ENCODE measurements at places on chromosomes 12 and 14.

DNA sequence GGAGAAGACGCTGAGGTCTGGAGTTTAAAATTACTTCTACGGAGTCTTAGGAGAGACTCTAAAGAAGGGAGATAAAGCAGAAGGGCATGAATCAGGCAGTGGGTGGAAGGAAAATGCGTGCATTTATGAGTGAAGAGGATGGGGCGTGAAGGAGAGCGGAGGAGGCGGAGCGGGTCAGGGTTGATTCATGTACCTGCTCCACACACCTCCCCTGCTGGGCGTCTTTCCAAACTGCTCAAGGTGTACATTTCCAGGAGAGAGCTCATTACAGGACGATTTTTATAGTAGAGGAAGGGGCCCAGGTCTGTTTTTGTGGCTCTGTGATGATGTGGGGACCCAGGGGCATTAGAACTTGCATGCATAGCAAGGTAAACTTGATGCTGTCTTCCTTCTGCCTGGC, 65.0 kb upstream of the ASPG start:
- no peak for DNase-seq

DNA sequence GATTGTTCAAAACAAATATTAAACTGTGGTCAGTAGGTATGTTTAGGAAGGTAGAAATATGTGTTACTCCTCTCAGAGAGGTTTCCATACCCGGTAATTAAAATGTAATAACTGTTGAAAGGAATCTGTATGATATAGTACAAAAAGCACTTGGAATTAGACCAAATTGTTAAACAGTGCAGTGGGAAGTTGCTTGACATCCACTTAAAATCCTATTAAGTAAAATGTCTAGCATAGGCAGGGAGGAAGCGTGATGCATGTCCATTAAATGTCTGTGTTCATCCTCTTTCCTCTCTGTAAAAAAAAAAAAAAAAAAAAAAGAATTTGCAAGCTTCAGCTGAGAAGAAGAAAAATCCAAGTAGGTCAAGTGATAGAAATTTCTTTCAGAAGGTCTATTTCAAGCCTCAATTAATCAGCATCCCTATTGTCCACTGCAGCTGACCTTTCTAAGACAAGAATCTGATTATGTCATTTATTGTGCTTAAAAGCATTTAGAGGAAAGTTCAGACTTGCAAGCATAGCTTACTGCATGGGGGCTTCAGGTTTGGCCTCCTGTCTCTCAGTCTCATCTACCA, 265.6 kb upstream of the RGS6 start:
- DNase-seq: peak; percentile 74

GRCh38 chr14:101110729-101111619, 207.5 kb upstream of the RTL1 start:
- no peak for DNase-seq

DNA sequence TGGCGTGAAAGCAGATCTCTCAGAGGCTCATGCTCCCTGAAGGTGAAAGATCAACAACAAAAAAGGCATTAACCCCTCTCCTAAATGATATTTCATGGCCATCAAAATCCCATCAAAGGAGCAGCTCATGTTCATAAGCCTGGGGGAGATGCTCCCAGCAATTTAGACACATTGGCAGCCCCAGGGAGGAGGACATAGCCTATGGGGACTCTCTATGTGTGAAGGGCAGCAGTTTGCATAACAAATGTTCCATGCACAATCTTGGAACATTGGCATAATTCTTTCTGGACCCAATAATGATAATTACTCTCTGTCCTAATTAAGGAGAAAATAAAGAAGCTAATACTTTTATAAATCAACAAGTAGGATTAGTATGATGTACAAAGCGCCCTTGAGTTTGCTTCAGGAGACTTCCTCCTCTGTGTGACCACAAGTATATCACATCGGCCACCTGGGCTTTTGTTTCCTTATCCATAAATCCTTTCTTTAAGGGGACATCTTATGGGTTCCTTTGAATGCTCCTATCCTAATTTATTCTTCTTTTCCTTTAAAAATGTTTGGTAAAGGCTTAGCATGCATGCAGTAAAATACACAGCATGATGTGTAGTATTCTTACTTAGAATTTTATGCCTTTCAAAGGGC, 161.9 kb upstream of the PLEKHG7 start:
- no peak for DNase-seq

GRCh38 chr12:58189893-58190292, 248.5 kb downstream of the ATP23 start:
- no peak for DNase-seq

DNA sequence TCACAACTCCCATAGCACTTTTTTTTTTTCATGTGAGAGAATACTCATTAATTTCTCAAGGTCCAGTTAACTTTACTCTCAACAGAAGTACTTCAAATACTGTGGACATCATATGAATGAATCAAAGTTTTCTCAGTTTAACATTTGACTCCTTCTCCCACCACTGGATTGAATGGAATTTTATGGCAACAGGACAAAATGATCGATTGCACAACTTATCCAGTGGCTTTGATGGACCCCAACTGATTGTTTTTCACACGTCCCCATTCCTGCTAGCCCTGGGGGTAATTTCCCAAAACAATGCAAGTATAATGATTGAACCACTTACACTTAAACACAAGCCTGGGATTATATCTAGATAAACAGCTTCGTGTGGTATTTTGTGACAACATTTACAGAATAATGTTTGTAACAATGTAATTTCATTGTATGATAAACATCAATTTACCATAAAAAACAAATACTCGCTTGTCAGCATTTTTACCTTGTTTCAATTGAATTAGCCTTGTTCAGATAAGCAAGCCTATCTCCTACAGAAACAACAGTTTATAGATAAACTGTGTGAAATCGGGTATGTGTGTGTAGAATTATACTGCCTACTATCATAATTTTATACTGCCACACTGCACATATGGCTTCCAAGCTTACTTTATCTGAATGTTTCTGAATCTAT, 60.9 kb downstream of the SOX5 start:
- no peak for DNase-seq

DNA sequence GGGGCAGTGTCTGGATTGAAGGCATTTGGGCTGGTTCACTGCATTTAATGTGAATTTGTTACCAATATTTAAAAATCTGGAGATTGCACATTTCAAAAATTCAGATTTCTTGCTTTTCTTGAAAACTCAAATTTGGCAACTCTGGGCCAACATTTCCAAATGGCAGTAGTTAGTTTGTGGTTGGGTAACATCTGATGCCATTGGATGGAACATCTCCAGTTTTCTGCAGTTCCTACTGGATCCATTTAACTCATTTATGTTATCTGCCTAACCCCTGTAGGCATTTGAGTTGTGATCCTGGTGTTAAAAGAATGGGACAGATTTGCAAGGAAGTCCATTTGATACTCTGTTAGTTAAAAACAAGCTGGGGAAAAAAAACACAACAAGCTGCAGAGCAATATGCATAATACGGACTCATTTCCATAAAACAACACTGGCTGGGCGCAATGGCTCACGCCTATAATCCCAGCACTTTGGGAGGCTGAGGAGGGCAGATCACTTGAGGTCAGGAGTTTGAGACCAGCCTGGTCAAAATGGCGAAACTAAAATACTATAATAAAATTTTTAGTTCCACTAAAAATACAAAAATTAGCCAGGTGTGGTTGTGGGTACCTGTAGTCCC, 7.9 kb downstream of the EIF2B2 start:
- no peak for DNase-seq

GRCh38 chr12:90947869-90948268, 7.1 kb downstream of the CCER1 start:
- DNase-seq: no peak

- DNase-seq: no peak
These were observed 25.1 kb upstream of the BATF start for GRCh38 chr14:75497191-75497590.

- no peak for DNase-seq
These were observed 18.6 kb upstream of the SSPN start for GRCh38 chr12:26176725-26177124.

DNA sequence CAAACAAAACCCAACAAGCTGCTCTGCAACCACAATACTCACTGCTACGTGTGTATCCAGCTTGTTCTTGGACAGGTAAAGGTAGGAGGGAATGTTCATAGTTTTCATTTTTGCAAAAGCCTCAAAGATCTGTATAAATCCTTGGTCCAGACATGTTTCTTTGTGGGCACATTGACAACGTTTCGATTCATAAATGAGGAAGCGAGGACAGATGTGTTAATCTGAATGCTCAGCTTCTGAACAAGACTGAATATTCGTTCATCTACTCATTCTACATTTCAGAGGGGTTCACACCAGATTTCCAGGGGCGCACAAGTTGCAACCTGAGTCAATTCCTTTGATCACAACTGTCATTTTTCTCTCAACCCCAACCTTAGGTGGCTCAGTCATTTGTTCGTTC, 134.4 kb downstream of the LLPH start:
- no peak for DNase-seq

DNA sequence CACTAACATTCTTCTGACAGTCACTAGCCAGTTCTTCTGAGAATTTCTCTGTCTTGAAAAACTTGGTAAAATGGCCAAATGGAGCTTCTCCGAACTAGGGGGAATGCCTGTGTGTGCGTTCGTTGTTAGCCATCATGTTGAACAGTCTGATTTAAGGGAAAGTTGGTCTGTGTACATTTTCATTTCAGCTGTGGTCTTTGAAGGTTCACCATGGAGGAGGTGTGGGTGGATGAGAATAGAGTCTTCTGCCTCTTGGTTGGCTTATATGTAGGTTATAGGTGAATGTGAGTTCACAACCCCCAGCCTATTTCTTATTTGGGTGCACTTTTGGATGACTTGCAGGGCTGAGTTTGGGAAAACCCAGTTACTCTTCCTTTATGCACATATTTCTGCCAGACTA, 12.9 kb downstream of the ETV6 start:
- DNase-seq: no peak

- DNase-seq: no peak
These were observed 61.9 kb downstream of the CCDC92 start for GRCh38 chr12:123910761-123911193.

DNA sequence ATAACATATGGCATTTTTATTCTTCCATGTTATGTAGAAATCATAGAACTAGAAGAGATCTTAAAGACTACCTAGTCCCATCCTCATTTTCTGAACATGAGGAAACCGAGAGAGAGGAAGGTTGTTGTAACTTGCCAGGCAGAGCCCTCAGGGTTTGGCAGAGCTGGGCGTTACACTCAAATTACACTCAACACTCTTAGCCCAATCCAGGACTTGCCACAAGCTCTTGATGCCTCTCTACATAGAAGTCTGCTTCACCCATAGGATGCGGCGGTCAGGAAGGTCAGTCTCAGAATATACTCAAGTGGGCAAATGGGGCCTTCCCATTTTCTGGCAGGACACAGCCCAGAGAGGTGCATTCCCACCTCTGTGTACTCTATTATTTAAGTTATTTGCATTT, 208.1 kb downstream of the ZFP36L1 start:
- DNase-seq: no peak

DNA sequence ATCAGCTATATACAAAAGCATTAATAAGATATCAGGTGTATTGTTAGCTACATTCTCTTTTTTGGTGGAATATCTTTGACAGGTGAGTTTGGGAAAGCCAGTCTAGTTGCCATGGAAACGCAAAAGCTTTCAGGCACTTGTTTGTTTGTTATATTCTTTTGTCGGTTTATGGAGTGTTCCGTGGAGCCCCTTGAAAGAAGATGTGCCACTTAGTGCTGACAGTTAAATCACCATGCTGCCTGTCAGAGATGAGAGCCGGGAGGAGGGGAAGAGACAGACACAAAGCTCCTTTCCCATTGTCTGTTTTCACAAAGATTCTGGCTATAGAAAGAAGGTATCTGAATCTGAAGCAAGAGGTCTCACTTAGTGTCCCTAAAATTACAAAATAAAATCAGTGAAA, 170.8 kb downstream of the SNAPC1 start:
- no peak for DNase-seq

GRCh38 chr14:78316052-78316451, 145.9 kb downstream of the NRXN3 start:
- DNase-seq: no peak

GRCh38 chr12:3230758-3231375, 153.7 kb downstream of the TSPAN9 start:
- no peak for DNase-seq

DNA sequence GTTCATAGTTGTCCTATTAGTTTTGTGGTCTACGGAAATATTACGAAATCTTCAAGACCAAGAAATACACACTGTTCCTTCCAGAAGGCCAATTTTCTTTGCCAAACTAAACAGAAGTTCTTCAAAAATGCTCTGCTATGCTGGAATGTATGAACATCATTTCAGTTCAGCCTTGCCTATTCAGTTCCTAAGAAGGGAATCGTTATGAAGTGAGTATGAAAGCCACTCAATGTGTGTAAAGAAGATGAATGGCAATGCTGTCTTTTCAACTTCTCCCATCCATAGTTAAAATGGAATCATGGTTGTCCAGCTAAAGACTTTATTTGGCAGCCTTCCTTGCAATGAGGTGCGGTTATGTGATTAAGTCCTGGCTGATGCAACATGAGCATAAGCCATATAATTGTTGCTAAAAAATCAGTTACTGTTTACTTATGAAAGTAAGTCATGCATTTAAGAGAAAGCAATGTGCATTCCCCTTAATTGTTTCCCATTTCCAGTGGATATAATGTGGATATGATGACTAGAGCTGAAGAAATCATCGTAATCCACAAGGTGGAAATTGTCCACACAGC, 73.8 kb upstream of the PTPRR start:
- DNase-seq: peak; percentile 93

DNA sequence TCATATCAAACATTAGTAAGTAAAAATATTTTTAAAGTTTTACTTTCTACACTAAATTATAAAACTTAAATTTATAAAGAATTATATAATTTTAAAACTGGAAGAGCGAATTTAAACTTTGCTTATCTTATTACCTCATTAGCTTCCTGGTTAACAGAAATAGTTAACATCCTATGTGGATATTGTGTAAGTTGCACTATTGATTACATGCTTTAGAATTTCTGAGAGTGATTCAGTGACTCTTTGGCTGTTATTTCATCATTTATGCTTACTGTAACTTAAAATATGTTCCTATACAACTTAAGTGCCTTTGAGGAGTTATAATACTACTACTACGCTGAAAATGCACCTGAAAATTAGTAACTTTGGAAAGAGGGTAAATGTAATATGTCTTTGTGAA, 101.4 kb downstream of the FOXA1 start:
- DNase-seq: peak; percentile 4

GRCh38 chr14:100994756-100995330, 91.3 kb upstream of the RTL1 start:
- no peak for DNase-seq

GRCh38 chr12:68080577-68080976, 79.0 kb downstream of the IFNG start:
- no peak for DNase-seq

- peak; percentile 10 for DNase-seq
These were observed 60.6 kb upstream of the ANO4 start for GRCh38 chr12:100733817-100734593.

- DNase-seq: no peak
These were observed 113.6 kb downstream of the CHST11 start for GRCh38 chr12:104570174-104570907.

- no peak for DNase-seq
These were observed 1.9 kb downstream of the RPS6KL1 start for GRCh38 chr14:74921053-74921620.

- no peak for DNase-seq
These were observed 41.8 kb upstream of the AEBP2 start for GRCh38 chr12:19397534-19397933.

- no peak for DNase-seq
These were observed 13.7 kb downstream of the P2RX4 start for GRCh38 chr12:121223292-121224285.

GRCh38 chr12:103965255-103965589, 450 bp upstream of the TDG start:
- DNase-seq: no peak

All from fibroblast of upper back skin (primary cell).